ENCODE measurements at places on chromosomes 5 and 9. TPM values are rescaled to one million over a fixed set of nuclear protein-coding genes. Genes with fewer than 3 reads are reported as not detected.
A peak's percentile ranks its signal among the peaks of the same experiment; 100 is the strongest.

- DNase-seq, result no peak
Measured at GRCh38 chr5:39073767-39074016, 507 bp downstream of the RICTOR start.

GRCh38 chr5:131371835-131372234 lies 108.0 kb downstream of the CDC42SE2 start:
- no peak for DNase-seq

GRCh38 chr9:136340356-136341041 lies 13.2 kb downstream of the GPSM1 start:
- DNase-seq, result no peak

DNA sequence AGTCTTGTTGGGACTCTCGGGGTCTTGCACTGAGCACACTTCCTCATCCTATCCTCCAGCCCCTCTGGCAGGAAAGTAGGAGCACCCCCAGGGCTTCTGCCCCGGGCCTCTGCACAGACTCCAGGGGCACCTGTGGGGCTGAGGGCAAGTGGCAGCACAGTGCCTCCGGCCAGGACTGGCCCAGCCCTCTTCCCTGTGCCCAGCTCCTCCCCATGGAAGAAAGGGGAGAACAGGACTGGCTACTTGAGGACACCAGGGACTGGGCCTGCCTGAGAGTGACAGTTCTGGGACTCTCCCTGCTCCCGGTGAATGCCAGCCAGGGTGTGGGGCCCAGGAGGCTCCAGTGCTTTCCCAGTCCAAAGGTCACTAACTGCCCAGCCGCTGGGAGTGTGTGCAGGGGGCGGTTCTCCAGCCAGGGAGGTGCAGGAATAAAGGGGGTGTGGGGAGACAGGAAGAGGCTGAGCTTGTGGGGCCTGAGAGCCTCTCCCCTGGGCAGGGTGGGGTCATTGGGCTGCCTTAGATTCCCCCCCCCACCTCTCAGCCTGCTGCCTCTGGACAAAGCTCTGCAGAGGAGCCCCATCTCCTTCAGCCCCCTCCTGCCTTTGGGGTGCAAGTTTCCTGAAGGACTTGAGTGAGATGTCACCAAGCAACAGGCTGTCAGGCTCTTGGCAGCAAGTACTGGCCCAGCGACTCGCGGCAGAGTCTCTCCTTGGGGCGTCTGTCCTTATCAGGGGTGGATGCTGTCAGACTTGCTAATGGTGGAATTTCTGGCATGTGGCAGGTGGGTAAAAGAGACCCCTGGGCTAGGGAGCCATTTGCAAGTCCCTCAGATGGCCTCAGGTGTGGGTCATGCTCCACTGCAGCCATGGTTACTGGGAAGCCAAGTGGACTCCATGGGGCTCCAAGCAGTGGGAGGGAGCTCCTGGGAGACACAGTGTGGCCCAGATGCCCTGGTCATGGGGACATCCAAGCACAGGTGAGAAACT lies 19.1 kb upstream of the JADE2 start:
- DNase-seq, result peak; percentile 91

DNA sequence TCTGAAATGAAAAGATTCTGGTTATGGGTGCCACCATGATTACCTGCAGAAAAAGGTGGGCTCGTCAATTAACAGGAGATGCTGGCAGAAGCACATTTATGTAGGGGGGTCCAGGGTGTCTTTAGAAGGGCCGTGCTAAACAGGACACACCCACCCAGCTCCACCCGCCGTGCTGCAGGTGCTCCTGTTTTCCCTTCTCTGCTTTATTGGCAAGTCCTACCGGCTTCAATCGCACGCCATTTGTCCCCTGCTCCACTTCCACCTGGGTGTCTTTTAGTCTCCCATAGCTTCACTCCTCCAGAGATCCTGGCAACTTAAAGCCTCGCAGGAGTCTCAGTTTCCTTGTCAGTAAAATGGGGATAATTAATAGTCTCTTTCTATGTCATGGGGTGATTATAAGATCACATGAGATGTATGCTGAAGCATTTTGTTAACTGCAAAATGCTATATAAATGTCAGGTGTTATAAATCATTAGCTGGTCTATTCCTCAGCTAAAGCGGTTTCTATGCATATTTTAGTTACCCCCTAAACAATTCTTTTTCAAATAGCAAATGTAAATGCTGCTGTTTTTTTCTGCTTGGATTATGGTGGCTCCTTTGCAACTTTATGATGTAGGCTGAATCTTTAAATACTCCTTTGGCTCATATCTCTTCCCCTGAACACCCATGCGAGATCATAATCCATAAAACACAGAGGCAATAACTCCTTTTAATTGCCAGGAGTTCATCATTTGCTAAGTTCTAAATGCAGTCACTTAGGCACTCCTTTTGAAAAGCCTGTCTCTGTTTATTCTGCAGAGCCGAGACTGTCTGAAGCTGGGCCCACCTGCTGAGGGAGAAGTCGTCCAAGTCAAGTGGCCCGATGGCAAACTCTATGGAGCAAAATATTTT lies 406.9 kb downstream of the KDM4C start:
- DNase-seq, result no peak

The PRELID2 gene
- 26.3 TPM for total RNA-seq

GRCh38 chr9:88991066-88992034 lies at the start of gene S1PR3:
Gene S1PR3, plus strand, starts transcription at chr9:88991468. Its CDS starts 9,733 bp downstream, at chr9:89001201.
- DNase-seq, result peak; percentile 25

The BTNL8 gene
- 0.71 TPM for total RNA-seq

- no peak for DNase-seq
Measured at GRCh38 chr9:121821326-121821725, 169.9 kb downstream of the DAB2IP start.

- DNase-seq, result no peak
Measured at GRCh38 chr5:31847354-31847753, 208.4 kb downstream of the PDZD2 start.

GRCh38 chr5:122183098-122183787 lies 53.9 kb downstream of the ZNF474 start:
- DNase-seq, result peak; percentile 82

DNA sequence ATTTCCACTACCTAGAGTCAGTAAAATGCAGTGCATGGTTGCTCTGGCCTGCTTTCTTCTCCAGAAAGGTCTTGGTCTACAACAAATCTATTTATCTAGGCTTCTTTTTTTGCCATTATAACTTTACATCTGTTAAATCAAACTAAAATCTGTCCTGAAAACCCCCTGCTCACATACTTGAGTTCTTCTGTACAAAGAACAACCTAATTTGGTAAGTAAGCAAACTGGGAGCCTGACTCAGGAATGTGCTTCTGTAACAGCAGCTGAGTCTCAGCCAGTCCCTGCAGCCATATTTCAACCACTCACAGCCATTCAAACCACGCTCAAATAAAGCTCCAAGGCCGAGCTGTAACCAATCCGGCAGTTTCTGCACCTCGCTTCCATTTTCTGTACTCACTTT lies 95.8 kb downstream of the PLPP1 start:
- peak; percentile 48 for DNase-seq

The C5 gene
- 11.5 TPM for total RNA-seq

DNA sequence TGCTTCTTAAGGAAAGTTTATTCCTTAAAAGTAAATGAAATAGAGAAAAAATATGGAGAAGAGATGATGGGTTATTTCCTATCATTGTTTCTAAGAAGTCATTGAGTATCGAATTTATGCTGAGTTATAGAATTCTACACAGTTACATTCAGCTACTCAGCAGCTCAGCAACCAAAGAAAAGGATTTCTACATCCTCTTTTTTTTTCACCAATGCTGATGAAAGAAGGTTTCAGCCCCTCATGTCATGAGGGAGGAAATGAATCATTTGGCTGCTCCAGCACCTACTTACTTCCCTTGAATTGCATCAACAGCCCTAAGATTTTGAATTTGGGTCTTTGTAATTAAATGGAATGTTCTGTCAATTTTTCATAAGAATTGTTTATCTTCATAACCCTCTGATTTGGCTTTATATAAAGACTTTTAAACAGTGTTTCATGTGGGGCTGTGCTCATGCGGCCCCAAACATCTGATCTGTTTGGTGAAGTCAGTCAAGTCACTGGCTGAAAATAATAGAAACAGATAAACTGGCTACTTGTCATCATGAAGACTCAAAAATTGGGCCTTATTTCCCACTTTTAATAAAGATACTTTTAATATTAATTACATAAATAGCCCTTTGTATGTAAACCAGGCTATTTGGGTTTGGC lies 18.5 kb upstream of the SNX2 start:
- peak; percentile 62 for DNase-seq

- no peak for DNase-seq
Measured at GRCh38 chr9:133360400-133361393, 4.3 kb downstream of the SURF2 start.

DNA sequence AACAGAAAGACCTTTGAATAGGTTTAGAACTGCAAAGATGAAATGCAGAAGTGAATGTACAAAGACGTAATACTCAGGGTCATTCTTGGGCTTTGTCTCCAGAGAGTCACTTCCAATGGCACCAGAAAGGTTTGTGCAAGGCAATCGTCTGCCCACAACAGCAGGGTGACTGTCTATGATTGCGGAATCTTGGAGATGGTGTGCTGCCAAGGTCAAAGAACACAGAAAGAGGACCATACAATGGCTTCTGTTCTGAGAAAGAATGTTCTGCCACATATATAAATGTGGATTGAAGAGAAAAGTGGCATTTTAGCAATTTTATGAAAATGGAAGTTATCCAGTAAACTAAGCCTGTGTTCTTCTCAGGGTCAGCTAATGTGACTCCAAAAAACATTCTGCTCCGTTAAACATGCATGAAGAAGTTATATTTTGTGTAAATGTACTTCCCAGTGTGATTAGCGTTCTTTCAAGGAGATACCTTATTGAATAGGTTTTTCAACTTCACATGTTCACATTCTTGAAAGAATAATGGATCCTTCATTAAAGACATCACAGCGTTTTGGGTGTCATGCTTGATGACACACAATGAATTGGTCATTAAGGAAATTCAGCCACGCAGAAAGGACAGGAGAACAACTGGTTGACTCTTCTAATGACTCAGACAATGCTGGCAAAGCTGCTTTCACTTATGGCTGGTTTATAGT lies 73.4 kb upstream of the CDH6 start:
- DNase-seq, result no peak

GRCh38 chr9:7234144-7234543 lies 476.4 kb downstream of the KDM4C start:
- peak; percentile 9 for DNase-seq

GRCh38 chr9:129776938-129777768 lies 24.3 kb upstream of the PTGES start:
- peak; percentile 97 for DNase-seq

The COL27A1 gene
- 8.2 TPM for total RNA-seq

- no peak for DNase-seq
Measured at GRCh38 chr5:135206862-135207261, 172.8 kb upstream of the PITX1 start.

- no peak for DNase-seq
Measured at GRCh38 chr9:19074229-19074628, 25.0 kb downstream of the RRAGA start.

GRCh38 chr9:88775037-88775471 lies 216.2 kb upstream of the S1PR3 start:
- peak; percentile 78 for DNase-seq

DNA sequence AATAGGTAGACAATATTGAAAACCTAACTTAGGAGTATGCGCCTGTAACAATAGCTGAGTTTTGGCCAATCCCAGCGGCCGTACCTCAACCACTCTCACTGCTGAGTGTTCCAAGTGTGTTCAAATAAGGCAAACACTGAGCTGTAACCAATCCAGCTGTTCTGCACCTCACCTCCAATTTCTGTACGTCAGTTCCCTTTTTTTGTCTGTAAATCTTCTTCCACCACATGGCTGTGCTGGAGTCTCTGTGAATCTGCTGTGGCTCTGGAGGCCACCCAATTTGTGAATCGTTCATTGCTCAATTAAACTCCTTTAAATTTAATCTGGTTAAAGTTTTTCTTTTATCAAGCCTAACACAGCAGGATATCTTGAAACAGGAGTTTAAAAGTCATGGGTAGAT lies 116.3 kb downstream of the SLC28A3 start:
- DNase-seq, result no peak

- no peak for DNase-seq
Measured at GRCh38 chr5:61823065-61823464, 482.9 kb upstream of the KIF2A start.

The SPINK13 gene
- total RNA-seq, result not detected
